ENCODE measurements at places on chromosomes 1 and 21.

DNA sequence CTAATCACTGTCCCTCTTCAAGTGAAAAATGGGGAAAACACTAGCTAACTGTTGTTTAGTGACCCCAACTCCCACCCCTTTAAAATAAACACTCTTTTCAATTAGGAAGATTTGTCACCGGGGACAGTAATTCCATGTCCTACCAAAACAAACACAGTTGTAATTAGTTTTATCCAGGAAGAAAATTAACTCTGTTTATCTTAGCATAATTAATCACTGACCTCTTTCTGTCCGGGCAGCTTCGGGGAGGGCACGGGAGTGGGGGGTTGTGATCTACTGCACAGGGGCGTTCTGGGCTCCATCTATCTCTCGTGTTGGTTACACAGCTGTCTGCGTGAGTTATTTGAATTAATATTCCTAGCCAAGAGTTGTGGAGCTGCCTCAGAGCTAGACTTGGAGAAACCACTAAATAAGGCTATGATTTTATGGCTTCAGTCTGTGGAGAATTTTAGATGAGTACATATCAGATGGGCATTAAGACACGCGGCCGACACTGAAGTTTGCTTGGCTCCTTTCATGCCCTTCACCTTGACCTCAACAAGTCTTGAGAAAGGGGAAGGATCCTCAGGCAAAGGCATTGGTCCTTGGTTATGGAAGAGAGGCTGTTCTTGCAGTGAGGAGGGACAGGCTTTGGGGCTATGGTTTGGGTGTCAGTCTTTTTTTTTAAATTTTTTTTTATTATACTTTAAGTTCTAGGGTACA, 102.0 kb upstream of the TRABD2B start:
- no peak for DNase-seq

DNA sequence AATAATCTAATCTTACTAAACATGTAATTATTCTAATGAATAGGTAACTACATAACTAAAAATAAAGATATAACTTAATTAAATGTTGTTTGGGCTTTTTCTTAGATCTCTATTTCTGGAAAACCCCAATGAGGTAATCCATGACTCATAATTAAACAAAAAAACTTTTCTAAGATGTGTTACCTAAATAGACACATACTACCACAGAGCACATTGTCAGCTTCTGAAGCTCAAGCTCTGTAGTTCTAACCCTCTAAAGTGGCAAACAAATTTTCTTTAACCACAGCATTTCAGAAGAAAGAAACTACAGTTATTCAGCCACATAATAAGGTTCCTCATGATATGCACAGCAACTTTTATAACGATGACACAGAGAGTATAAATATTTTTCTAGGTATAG, 4.2 kb downstream of the OR6K3 start:
- no peak for DNase-seq

- DNase-seq: no peak
Observed at GRCh38 chr21:45724994-45725843, 81.7 kb downstream of the PCBP3 start.

- DNase-seq: no peak
Observed at GRCh38 chr1:193306430-193306829, 120.0 kb upstream of the B3GALT2 start.

GRCh38 chr1:230681599-230681998, 32.3 kb downstream of the AGT start:
- DNase-seq: peak; percentile 91

DNA sequence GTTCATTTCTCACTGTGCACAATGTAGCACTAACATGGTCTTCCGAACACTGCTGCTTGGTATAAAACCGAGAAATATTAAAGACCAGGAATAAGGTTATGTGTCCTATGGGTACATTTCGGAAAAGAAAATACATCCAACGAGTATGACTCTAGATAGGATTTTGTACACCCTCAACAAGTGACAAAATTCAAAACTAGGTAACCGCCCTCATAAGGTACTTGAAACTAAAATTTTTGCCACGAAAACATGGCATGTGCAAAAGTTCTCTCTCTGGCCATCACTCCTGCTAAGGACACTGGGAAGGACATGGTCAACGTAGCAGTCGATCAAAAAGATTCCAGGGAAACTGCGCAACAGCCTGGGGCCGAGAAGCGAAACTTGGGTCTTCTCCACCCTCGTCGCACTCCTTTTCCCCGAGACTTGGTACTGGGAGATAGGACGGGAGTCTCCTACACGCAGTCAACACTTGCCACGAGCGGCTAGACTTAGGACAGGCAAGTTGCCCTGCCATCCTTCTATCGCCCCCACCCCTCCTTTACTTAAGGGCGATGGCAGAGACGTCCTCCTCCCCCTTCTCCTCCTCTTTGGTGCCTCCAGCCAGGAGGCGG, 338 bp upstream of the TOR1AIP1 start:
- DNase-seq: no peak

GRCh38 chr1:247701338-247701737, 15.1 kb downstream of the OR6F1 start:
- no peak for DNase-seq

DNA sequence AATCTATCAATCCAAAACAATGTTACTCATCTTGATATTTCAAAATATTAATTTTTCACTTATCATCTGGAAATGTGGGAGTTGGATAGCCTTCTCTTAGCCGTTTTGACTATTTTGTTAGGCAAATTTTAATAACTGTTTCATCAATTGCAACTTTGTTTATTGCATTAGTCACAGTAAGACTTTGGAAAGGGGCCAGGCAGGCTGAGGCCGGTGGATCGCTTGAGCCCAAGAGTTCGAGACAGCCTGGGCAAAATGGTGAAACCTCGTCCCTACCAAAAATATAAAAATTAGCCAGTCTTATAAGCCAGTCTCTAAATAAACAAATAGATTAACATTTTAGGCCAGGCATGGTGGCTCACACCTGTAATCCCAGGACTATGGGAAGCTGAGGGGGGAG, 113.0 kb upstream of the NR5A2 start:
- DNase-seq: no peak

- DNase-seq: no peak
Observed at GRCh38 chr1:160829766-160830165, 32.9 kb downstream of the CD244 start.

GRCh38 chr21:25970254-25970930, 200.2 kb downstream of the APP start:
- DNase-seq: no peak

- DNase-seq: no peak
Observed at GRCh38 chr1:157993918-157994605, 617 bp downstream of the KIRREL1 start.

DNA sequence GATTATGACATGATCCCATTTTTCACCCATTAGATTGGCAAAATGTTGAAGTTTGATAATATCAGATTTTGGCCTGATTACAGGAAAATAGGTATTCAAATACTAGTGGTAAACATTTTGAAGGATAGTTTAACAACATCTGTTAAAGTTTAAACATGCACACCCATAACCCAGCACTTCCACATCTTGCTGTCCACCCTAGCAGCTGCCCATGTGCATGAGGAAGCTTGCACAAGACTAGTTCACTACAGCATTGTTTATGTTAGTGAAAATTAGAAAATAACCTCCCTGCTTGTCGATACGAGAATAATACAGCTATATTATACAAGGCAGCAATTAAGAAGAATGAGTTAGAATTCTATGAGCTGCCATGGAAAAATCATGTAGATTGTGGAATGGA, 127.6 kb downstream of the C1orf21 start:
- DNase-seq: no peak

DNA sequence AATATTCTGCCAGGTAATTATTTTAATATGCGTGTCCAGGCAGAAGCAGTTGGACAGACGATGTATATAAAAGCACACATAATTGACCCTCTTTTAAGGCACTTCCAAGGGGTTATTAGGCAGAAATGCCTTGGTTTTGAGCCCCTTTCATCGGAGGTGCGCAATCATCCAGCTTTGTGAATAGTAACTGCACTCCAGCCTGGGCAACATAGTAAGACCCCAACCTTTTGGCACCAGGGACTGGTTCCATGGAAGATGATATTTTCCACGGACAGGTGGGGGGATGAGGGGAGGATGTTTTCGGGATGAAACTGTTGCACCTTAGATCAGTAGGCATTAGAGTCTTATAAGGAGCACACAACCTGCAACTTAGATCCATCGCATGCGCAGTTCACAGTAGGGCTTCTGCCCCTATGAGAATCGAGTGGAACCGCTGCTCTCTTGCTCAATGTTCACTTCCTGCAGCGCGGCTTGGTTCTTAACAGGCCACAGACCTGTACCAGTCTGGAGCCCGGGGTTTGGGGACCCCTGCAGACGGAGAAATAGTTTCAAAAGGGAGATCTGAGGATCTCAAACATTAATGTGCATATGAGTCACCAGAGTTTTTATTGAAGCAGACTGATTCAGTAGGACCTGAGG, 1.8 kb upstream of the MCOLN2 start:
- DNase-seq: no peak

DNA sequence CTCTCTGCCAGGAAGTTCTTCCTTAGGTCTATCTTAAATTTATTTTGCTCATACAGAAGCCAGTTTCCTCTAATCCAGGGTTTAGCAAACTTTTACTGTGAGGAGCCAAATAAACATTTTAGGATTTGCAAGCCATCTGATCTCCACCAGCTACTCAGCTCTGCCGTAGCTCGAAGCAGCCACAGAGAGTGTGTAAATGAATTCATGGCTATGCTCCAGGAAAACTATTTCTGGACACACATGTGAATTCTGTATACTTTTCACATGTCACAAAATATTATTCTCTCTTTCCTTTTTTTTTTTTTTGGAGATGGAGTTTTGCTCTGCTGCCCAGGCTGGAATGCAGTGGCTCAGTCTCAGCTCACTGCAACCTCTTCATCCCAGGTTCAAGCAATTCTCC, 13.4 kb upstream of the AGTRAP start:
- no peak for DNase-seq

GRCh38 chr1:111837393-111837792, 81.7 kb downstream of the DDX20 start:
- DNase-seq: no peak

- DNase-seq: no peak
Observed at GRCh38 chr1:113405573-113405972, 15.3 kb downstream of the MAGI3 start.

DNA sequence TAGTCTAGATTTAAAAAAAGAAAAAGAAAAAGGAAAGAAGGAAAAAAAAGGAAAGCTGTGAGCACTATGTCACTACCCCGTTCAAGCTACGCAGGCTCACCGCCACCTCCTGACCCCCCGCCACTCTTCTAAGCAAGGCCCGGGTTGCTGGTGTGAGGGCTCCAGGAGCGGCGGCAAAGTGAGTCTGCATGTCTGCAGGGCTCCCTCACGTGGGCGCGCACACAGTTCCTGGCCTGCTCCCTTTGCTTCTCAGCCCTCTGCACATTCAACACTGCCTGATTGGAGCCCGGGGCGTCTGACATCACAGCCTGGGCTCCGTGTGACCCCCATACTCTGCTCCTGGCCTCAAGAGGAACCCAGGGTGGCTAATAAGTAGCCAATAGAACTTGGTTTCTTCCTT, 81.4 kb upstream of the TLR5 start:
- DNase-seq: no peak

- peak; percentile 10 for DNase-seq
Observed at GRCh38 chr1:115089420-115090185, at the start of gene TSPAN2. TSS of gene TSPAN2 (minus strand) at chr1:115089503. CDS start at chr1:115089432, 71 bp downstream.

GRCh38 chr1:14439015-14439414, 159.5 kb upstream of the KAZN start:
- no peak for DNase-seq

DNA sequence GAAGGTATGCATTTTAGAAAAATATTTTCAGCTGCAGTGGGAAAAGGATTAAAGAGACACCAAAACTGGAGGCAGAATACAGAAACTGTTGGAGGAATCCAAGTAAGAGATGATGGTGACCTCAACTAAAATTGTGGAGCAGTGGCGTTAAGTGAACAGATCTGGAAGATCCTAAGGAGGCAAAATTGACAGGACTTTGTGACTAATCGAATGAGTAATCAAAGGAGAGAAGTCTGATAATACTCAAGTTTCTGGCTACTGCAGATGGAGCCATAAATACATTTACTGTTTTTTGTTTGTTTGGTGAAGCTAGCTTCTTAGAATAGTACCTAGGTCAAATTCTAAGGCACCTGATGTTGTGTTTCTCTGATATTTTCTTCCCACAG, 3.1 kb downstream of the CTBS start:
- no peak for DNase-seq

DNA sequence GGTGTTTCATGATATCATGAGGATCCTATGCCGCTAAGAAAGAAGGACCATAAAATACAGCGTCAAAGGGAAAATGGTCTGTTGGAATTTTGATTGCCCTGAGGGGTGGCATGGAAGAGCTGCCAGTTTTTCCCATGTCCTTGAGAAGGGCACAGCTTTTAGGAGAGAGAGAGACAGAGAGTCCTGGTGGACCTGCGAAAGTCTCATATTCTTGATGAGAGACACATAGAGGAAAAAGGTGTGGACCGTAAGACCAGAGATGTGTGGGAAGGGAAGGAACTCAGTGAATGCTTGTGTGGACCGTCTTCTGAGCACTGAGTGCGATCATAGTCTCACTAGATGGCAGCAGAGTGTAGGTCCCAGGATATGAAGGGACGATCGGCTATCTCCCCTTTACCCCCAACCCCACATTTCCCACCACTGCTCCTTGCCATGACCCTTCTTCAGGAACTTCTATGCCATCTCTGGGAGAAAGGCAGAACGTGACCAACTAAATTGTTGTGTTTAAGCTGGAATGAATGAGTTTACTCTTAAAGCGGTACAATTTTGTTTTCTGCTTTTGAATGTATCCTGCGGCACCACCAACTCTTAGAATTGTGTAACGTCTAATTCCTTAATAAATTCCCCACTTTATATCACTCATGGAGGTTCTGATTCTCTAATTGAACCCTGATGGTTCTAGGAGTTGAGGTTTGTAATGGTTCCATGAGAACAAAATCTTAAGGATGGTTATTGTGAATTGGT, 117.7 kb downstream of the CTH start:
- peak; percentile 20 for DNase-seq

- no peak for DNase-seq
Observed at GRCh38 chr1:224528900-224529299, 87.2 kb upstream of the CNIH3 start.

GRCh38 chr1:108703939-108704338, 8.8 kb upstream of the FNDC7 start:
- no peak for DNase-seq

- no peak for DNase-seq
Observed at GRCh38 chr1:99650773-99651437, 5.0 kb downstream of the PALMD start.

DNA sequence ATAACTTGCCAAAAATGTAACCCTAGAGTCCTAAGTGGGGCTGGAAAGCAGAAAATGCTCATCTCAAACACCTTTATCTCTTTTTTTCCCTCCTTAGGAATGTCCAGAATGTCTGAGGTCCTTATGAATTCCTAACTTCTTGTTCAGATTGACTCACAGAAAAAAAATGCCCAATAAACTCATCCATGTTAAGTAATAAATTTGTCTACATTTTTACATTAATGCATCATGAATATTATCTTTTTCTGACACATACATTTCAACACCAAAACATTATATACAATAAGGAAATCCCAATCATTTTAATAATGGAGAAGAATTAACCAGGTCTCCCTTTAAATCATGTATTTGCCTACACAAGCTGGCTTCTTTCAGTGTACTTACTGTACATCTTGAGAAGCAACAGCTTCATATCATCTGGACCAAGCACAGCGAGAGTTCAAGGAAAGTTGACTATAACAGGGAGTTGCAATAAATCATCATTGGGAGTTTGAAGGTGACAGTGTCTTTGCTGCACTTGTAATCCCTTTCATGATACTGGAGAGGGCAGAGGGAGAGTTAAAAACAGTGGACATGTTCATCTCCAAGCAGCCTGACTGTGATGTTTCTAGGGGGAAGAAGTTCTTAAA, 565.2 kb downstream of the LTN1 start:
- no peak for DNase-seq
